Vagina (tissue), 2 donors: ENCODE measurements at places on chromosomes 1 and 21.

DNA sequence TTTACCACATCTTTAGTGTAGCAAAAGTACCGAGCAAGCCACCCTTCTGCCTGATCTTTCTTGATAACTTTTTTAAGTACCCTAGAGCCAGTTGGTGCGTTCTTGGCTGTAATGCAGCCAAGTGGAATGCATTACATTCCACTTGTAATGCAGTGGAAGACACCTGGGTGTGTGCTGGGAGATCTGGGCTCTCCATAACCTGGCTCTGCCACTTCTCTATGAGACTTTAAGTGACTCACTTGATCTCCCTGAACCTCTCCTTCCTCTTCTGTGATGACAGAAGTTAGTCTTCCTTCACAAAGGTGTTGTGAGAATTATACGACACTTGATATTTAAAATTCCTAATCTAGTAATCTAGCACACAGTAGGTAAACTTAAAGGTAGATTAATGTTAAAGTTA lies 35.3 kb upstream of the NFIA start:
- no peak for DNase-seq

GRCh38 chr1:59105548-59106507 lies 191.1 kb upstream of the FGGY start:
- no peak for DNase-seq

DNA sequence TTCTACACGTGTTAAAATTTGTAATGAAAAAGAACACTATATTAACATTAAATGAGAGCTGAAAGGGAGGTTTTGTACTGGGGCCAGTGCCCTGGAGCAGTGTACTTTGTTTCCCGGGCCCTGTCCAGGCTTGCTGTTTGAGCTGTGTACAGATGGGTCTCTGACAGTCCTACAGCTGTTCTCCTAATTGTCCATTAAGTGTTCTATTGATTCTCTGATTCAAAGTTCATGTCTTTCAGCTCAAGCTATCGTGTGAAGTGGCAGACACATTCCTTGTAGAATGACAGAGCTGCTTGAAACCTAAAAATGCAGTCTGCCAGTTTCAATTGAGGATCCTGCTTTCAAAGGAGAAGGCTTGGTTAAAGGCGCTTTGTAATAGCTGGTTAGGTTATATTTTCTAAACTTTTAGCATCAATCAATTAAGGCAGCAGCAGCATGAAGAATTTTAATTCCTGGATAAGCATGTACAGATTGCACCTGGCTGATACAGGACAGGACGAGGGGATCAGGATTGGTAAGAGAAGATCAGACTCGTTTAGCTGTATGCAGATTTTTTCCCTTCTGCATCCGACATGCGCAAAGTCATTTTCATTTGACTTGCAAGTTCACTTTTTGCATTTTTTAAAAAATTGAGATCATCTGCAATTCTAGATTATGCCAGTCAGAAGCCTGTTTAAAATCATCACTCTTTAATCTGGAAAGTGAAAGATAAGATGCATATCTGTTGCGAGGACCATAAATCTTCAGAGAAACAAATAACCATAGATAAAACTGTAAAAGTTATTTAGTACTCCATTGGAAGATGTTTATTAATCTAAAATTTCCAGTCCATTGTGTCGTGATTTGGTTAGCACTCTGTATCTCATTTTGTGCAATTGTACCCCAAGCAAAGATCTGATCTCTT lies 98.5 kb downstream of the ATG4C start:
- DNase-seq, result no peak

GRCh38 chr1:1889090-1889750 lies 1.7 kb downstream of the GNB1 start:
- DNase-seq, result no peak

GRCh38 chr1:161054805-161055204 lies 9.0 kb upstream of the USF1 start:
- DNase-seq, result no peak

DNA sequence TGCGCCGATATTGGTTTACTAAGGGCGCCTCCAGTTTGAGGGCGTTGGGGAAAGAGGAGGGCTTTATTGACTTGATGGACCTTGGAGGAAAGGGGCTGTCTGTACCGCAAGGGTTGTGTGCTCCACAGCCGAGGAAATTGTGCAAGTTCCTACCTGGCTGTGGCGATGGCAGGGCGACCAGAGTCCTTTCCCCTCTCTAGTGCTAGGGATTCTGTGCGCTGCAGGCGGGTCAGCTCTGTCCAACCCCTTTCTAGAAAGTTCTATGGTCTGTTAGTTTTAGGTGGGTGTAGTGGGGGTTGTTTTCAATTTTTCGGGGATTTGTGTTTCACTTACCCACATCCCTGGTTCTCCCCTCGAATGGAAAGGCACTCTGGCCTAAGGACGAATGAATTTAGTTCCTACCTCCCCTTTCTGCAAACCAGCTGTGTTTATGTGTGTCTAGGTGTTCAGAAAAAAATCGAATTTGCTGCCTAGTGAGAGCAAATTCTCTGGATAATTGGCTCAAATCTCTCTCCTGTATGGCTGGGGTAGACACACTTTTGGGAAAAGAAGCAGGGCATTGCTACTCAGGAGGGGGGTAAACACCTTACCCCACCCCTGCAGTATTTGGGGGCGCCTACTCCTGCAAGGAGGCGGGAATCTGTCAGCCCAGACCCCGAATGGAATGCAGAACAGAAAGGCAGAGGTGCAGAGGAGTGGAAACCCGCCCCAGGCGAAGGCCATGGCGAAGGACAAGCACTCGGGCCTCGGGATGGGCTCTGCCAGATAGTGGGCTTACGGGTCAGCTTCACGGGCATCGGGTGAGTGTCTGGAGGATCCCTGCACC lies 2.0 kb downstream of the DMBX1 start:
- no peak for DNase-seq

DNA sequence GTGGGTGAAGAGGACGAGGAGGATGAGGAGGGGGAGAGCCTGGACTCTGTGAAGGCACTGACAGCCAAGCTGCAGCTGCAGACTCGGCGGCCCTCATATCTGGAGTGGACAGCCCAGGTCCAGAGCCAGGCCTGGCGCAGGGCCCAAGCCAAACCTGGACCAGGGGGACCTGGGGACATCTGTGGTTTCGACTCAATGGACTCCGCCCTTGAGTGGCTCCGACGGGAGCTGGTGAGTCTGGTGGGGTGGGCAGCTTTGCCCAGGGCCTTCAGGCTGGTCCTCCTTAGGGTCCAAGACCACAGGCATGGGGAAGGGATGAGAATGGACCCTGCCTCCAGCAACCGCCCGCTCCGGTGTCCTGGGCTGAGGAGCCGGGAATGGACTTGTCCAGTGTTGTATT lies 430 bp downstream of the FAM167B start:
- DNase-seq, result no peak

DNA sequence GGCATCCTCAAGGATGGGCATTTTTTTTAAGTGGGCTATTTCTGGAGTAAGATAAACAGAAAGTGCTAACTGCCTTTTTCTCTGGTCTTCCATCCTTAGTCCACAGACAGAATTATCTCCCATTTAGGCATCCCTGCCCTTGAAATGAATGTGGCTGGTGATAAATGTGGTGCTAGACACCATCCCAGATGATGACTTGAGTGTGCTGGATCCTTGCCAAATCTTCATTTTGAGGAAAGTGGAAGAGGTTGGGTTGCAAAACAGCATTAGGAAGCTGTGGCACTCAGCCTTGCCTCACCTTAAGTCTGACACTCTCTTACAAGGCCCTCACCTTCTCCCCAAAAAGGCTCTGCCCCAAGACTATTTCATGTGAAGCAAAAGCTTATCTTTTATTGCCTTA lies 19.2 kb downstream of the MAB21L3 start:
- DNase-seq, result no peak

DNA sequence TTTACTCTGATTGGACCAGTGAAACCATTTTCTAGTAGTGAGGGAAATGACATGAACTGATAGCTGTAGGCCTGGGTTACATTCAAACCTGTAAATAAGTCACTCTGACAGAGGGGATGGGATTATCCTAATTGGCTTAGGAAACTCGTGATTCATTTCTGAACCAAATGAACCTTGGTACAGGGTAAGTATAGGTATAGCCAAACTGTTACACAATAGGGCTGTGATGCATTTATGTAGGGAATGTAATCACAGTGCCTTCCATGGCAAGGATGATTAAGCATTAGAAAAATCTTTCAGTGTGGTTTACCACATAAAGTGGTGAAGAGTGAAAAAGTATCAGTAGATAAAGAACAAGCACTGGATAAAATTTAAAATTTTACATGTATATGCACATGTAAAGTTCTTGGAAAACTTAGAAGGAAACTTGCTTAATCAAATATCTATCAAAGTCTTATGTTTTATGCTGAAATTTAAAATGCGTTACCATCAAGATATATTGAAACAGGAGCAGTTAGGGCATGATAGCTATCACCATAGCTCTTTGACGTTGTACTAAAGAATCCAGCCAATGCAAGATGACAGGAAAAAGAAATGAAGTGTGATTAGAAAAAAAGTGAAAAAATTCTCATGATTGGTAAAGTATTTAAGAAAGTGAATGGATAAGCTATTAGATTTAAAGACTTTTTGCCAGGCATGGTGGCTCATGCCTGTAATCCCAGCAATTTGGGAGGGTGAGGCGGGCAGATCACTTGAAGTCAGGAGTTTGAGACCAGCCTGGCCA lies 63.0 kb downstream of the RABGAP1L start:
- no peak for DNase-seq

DNA sequence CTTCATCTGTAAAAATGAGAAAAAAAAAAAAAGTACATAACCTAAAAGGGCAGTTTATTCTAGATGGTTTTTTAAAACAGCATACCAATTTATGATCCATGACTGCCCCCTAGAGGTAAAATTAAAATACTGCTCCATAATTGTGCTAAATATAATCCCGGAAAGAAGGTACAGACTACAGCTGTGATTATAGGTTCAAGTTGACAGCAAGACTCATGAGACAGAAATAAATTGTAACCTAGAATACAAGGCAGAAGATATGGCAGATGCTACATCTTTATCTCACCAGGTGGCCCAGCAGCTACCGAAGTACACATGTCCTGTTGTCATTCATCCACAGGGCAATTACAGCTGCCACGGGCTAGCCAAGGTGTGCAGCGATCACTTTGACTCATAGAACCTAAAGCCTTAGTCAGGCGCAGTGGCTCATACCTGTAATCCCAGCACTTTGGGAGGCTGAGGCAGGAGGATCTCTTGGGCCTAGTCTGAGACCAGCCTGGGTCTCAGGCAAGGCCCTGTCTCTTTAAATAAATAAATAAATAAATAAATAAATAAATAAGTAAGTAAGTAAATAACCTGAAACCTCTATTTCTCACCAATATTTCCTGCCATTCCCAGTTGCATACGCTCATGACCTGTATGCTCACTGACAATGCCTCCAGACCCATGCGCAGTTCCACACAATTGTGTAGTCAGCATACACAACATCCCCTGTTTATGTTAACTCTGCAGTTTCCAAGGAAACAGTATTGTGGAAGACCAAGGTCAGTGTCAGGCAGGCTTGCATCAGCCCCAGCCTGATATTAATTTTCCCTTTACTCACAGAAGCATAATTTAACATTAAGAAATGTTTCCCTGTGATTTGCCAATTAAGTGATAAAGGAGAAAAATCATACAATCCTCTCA lies 18.3 kb upstream of the PPIE start:
- no peak for DNase-seq

- DNase-seq, result no peak
Observed at GRCh38 chr21:29638761-29639327, 301.0 kb downstream of the GRIK1 start.

- DNase-seq, result no peak
Observed at GRCh38 chr1:221961532-221962292, 219.8 kb upstream of the DUSP10 start.

GRCh38 chr1:57132993-57133622 lies 167.3 kb upstream of the C8B start:
- no peak for DNase-seq

DNA sequence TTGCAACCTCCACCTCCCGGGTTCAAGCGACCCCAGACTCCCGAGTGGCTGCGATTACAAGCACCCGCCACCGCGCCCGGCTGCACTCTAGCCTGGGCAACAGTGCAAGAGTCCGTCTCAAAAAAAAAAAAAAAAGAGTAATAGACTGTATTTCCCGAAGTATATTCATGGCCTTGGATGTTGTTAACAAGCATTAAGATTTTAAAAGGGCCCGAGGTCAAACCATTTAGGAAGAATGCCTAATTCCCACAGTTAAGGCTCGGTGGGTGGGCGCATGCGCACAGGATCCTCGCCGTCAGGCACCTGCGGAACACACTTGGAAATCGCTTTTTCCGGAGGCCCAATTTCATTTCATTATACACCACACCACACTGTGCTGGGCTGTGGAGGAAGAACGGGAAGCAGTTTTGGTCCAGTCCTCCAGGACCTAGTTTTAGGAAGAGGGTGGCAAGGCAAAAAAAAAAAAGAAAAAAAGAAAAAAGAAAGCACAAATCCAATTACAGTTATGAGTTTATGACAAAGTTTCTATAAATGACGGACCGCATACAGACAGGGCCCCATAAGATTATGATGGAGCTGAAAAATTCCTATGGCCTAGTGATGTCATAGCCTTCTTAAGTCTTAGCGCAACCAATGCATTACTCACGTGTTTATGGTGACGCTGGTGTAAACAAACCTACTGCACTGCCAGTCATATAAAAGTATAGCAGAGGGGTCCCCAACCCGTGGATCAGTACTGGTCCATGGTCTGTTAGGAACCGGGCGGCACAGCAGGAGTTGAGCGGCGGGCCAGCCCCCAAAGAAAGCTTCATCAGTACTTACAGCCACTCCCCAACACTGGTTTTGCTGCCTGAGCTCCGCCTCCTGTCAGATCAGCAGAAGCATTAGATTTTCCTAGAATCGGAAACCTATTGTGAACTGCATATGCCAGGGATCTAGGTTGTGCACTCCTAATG lies 38.2 kb downstream of the H3-3A start:
- no peak for DNase-seq

- DNase-seq, result no peak
Observed at GRCh38 chr1:241229216-241229615, 127.8 kb downstream of the RGS7 start.

GRCh38 chr1:196481616-196482015 lies 126.6 kb downstream of the KCNT2 start:
- DNase-seq, result no peak

GRCh38 chr1:183674339-183674738 lies 21.2 kb upstream of the APOBEC4 start:
- DNase-seq, result no peak
